ENCODE measurements at places on chromosomes 7 and 10. TPM values are rescaled to one million over a fixed set of nuclear protein-coding genes. Genes with fewer than 3 reads are reported as not detected.
A peak's percentile ranks its signal among the peaks of the same experiment; 100 is the strongest.

DNA sequence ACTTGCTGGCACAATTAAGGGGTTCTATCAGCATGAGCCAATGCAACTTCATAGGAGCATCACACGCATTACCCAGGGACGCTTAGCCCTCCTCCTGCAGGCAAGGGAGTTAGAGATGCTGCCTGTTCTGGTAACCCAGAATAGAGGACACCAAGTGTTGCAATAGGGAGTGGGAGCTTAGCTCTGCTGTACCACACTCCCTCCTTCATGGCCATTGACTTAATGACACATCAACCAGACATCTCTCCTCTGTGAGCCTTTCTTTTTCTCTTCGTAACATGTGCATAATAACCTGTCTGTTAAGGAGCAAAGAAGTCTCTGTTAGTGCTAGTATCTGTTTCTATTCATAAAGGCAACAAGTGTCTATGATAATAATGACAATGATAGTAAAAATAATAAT, 282.4 kb downstream of the SORCS3 start:
- H3K36me3 ChIP-seq: no peaks in the 10 kb centered on the region
- DNase-seq: no peak
- H3K27me3 ChIP-seq: no peaks in the 10 kb centered on the region
- no peak overlapping the region for H3K27ac ChIP-seq
- H3K4me1 ChIP-seq: no peaks in the 10 kb centered on the region
- no peak overlapping the region for H3K4me3 ChIP-seq

Gene ACSM6
- not detected for total RNA-seq

DNA sequence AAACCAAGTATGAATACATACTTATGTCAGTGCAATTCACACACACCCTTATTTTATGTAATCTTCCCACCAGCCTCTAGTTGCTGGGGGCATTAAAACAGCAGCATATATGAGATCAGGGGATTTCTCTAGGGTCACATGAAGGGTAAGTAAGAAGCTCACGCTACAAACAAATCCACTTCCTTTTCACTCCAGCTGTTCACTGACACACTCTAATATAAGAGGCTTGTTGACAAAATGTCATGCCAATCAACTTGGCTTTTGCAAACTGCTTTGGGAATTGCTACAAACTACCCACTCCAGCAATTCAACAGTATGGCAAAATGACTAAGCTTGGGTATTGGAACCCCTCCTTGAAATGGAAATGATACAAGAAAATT, 10.3 kb downstream of the FAM3C start:
- H3K27me3 ChIP-seq: no peaks in the 10 kb centered on the region
- H3K36me3 ChIP-seq: no peaks in the 10 kb centered on the region
- no peak overlapping the region for H3K4me3 ChIP-seq
- no peak for DNase-seq
- no peaks in the 10 kb centered on the region for H3K4me1 ChIP-seq

- no peaks in the 10 kb centered on the region for H3K36me3 ChIP-seq
- no peak for DNase-seq
- no peak overlapping the region for H3K4me3 ChIP-seq
- H3K27ac ChIP-seq: no peak overlapping the region
These were observed 396.2 kb upstream of the IGFBP3 start for GRCh38 chr7:46317256-46317655.

GRCh38 chr10:98262571-98262970, 5.4 kb downstream of the LOXL4 start:
- no peaks in the 10 kb centered on the region for H3K27me3 ChIP-seq
- H3K4me3 ChIP-seq: no peak overlapping the region
- no peak overlapping the region for H3K27ac ChIP-seq
- DNase-seq: peak; percentile 75

Gene NEUROD6
- not detected for total RNA-seq

Gene SUN1
- 213 TPM for total RNA-seq

- no peak for DNase-seq
- no peaks in the 10 kb centered on the region for H3K4me1 ChIP-seq
- no peaks in the 10 kb centered on the region for H3K36me3 ChIP-seq
These were observed 3.9 kb upstream of the ITGB1 start for GRCh38 chr10:32961895-32962369.

GRCh38 chr7:134702366-134703240, 56.0 kb downstream of the BPGM start:
- peaks cover 7% of the 10 kb centered on the region for H3K4me1 ChIP-seq
- DNase-seq: peak; percentile 37
- H3K27me3 ChIP-seq: no peaks in the 10 kb centered on the region
- peak overlapping the region; percentile 90 for H3K27ac ChIP-seq
- H3K36me3 ChIP-seq: no peaks in the 10 kb centered on the region

Gene DEPP1
- 84.9 TPM for total RNA-seq

GRCh38 chr10:103838862-103839518, 16.4 kb downstream of the SH3PXD2A start:
- H3K36me3 ChIP-seq: no peaks in the 10 kb centered on the region
- no peak overlapping the region for H3K4me3 ChIP-seq
- no peak overlapping the region for H3K27ac ChIP-seq
- H3K4me1 ChIP-seq: peaks cover 28% of the 10 kb centered on the region
- H3K27me3 ChIP-seq: no peaks in the 10 kb centered on the region

DNA sequence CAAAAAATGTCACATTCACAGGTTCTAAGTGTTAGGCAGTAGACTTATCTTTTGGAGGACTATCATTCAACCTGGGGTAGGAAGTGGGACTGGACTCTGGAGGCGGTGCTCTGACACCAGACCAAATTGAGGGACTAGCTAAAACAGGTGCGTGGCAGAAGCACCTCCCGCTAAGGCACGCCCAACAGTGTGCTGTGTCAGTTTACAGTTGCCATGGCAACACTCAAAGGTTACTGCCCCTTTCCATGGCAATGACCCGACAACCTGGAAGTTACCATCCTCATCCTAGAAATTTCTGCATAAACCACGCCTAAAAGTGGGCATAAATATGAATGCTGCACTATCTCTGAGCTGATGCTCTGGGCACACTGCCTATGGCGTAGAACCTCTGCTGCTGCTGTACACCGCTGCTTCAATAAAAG, 14.0 kb upstream of the BLNK start:
- no peaks in the 10 kb centered on the region for H3K4me1 ChIP-seq
- no peaks in the 10 kb centered on the region for H3K36me3 ChIP-seq
- DNase-seq: no peak
- H3K27ac ChIP-seq: no peak overlapping the region
- H3K4me3 ChIP-seq: no peak overlapping the region
- H3K27me3 ChIP-seq: no peaks in the 10 kb centered on the region

GRCh38 chr10:75999515-76000209, 568.2 kb downstream of the LRMDA start:
- no peak overlapping the region for H3K27ac ChIP-seq
- H3K36me3 ChIP-seq: no peaks in the 10 kb centered on the region
- no peaks in the 10 kb centered on the region for H3K4me1 ChIP-seq
- H3K4me3 ChIP-seq: no peak overlapping the region
- no peaks in the 10 kb centered on the region for H3K27me3 ChIP-seq

- no peaks in the 10 kb centered on the region for H3K27me3 ChIP-seq
- H3K4me1 ChIP-seq: no peaks in the 10 kb centered on the region
- no peak for DNase-seq
- H3K4me3 ChIP-seq: no peak overlapping the region
- H3K36me3 ChIP-seq: peaks cover 2% of the 10 kb centered on the region
These were observed 22.4 kb downstream of the NAMPT start for GRCh38 chr7:106262221-106262881.

DNA sequence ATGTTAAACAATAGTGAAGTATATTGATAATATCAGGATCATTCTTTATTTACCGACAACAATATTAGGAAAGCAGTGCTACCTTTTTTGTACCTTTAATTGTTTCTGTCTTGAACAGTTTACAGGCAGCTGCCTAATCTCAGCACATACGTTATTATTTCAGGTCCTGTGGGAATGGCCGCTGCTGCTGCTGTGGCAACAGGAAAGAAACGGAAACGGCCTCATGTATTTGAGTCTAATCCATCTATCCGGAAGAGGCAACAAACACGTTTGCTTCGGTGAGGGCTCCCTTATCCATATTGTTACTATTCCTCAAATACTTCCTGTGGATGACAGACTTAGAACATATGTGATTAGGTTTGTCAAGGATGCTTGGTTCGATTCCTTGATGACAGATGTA, 59.7 kb downstream of the NRF1 start:
- no peak for DNase-seq
- H3K4me1 ChIP-seq: no peaks in the 10 kb centered on the region
- no peak overlapping the region for H3K27ac ChIP-seq
- no peak overlapping the region for H3K4me3 ChIP-seq
- no peaks in the 10 kb centered on the region for H3K27me3 ChIP-seq

- H3K27ac ChIP-seq: no peak overlapping the region
- no peaks in the 10 kb centered on the region for H3K27me3 ChIP-seq
- H3K4me3 ChIP-seq: no peak overlapping the region
These were observed 42.8 kb upstream of the ZNF32 start for GRCh38 chr10:43691485-43691884.

DNA sequence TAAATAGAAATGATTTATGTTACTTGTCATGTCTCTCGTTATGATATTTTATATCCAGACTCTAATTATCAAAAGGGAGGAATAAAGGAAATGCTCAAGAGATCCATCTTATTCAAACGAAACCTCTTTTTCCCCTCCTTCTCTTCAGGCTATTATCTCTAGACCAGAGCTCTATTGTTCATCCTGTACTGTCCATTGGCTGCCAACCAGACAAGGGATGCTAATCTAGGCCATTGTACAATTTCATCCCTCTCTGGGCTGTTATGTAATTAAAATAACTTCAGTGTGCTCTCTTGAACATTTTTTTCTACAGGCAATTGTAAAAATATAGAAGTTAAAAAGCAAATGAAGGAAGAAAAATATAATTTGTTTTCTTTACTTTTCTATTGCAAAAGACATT, 220.4 kb downstream of the HDAC9 start:
- H3K36me3 ChIP-seq: no peaks in the 10 kb centered on the region
- no peak overlapping the region for H3K4me3 ChIP-seq
- H3K27ac ChIP-seq: no peak overlapping the region
- no peaks in the 10 kb centered on the region for H3K27me3 ChIP-seq
- no peaks in the 10 kb centered on the region for H3K4me1 ChIP-seq

Gene LRRN3
- total RNA-seq: 59.6 TPM

Gene WNT8B
- total RNA-seq: not detected

DNA sequence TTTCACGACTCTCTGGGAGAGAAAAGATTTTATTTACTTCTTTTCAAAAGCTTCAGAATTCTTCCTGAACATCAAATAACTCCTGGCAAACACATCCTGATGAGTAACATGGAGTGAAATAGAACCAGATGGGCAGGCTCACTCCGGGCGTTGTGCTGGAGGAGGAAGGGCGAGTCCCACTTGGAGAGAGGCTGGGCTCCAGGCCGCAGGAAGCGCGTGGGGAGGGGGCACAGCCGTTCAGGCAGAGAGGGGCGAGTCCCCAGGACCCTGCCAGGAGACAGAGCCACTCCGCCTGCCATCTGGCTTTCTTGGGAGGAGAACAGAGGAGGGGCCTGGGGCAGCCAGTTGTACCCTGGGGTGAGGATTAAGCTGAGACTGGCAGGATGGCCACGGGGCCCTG, 265.9 kb upstream of the ZMIZ1 start:
- DNase-seq: no peak
- no peaks in the 10 kb centered on the region for H3K27me3 ChIP-seq
- no peak overlapping the region for H3K4me3 ChIP-seq
- H3K4me1 ChIP-seq: peaks cover 35% of the 10 kb centered on the region
- peak overlapping the region; percentile 1 for H3K27ac ChIP-seq
